Activated naive CD4-positive, alpha-beta T cell treated with anti-CD3 and anti-CD28 coated beads, Interleukin-2, amount 50 U/mL, for 72 hours (primary cell): ENCODE measurements at places on chromosomes 2 and 18.

DNA sequence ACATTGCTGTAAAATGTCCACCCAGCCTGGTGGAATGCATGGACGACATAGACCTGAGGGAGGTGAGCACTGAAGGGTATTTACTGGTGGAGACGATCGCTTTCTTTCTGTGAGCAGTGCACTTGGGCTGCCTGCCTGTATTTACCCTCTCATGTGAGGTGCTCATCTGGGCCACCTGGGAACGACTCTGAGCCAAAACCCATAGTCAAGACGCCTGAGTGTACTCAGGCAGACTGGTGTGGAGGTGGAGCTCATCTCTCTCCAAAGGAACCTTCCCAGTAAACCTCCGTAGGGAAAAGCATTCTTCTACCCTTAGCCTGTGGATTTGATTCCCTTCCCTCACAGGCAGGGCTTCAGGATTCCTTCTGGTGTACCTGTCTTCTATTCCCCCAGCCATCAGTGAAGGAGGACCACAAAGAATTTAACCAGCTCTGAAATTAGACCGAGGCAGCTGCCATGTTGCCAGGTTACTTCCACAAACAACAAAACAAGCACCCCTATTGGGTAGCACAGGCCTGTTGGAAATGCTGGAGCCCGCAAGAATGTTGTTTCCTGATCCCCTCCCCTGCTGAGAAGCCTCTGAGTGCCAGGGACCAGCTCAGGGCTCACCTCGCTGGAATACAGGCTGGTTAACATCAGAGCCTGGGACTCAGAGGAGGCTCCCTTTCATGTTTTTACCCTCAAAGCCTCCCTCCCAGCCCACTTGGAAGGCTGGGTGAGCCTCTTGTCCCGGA lies 47.5 kb upstream of the TXNDC2 start:
- DNase-seq = no peak

DNA sequence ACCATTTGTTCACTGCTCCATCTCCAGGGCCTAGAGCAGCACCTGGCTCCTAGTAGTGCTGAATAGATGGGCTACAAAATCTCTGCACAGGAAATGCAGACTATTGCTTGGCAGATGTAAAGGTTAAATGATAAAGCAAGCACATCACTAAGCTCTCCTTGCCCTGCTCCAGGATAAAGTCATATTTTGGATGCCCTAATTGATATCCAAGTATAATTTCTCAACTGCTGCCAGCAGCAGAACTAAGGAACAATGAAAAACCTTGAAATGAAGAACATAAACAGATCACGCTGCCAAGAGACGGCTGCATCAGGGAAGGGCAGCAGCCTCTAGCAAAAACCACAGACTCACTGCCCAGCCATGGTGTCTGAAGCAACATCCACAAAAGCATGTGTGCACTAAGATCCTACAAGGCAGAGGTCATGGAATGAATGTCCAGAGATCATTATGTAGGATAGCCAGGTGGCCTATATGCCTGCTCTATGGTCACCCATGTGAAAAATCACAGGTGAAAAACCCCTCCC lies 134.7 kb downstream of the TMEM163 start:
- DNase-seq = no peak

- DNase-seq = no peak
These were observed 95.3 kb upstream of the FAM110C start for GRCh38 chr2:141611-142010.

- DNase-seq = no peak
These were observed 156.2 kb upstream of the NABP1 start for GRCh38 chr2:191521608-191522208.

DNA sequence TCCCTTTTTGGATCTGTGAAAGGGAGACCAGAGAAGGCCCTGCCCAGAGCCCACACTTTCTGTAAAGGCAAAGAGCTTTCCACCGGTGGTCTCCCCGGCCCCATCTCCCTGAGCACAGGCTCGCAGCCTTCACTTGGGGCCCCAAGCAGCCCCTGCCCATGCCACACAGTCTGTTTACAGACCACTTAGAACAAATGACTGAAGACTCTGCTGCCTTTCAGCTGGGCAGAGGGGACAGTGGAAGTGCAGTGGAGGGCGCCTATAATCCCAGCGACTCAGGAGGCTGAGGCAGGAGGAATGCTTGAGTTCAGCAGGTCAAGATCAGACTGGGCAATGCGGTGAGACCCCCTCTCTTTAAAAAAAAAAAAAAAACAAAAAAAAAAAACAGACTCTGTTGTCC lies 28.9 kb downstream of the SERTAD2 start:
- no peak for DNase-seq

DNA sequence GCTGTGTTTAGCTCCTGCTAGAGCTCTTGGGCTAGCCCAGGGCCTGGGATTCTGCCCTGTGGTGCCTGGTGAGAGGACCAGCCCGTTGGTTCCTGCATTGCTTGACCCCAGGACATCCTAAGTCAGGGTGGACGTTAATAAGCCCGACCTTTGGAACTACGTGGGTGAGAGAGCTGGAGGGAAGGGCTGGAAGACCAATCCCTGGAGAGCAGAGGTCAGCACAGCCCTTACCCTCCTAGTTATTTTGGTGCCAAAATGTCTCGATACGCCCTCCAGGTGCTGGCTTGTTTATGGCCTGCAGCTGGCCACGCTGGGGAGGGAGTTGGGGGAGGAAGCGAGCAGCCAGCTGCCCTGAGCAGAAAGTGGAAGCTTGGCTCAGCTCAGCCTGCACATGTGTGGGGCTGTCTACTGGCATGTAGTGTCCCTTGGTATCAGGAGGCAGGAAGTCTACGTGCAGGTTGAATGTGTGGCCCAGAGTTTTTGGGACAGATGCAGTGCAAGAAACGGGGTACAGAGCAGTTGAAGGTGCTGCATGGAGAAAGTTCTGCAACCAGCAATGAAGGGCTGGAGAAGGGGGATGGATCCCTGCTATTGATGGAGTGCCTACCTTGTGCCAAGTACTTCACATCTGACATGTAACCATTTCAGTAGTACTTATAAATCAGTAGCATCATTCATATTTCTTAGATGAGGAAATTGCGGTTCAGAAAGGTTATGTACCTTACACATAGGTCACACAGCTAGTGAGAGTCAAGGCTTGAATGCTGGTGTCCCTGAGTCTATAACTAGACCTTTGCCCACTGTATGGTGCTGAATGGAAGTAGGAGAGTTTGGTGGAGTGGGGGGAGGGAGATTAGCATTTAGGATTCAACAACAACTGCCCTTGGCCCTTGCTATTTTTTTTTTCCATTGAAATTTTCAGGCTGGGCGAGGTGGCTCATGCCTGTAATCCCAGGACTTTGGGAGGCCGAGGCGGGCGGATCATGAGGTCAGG lies 5.0 kb upstream of the DGKD start:
- DNase-seq = no peak

GRCh38 chr2:73851274-73851673 lies 22.5 kb downstream of the STAMBP start:
- DNase-seq = no peak

DNA sequence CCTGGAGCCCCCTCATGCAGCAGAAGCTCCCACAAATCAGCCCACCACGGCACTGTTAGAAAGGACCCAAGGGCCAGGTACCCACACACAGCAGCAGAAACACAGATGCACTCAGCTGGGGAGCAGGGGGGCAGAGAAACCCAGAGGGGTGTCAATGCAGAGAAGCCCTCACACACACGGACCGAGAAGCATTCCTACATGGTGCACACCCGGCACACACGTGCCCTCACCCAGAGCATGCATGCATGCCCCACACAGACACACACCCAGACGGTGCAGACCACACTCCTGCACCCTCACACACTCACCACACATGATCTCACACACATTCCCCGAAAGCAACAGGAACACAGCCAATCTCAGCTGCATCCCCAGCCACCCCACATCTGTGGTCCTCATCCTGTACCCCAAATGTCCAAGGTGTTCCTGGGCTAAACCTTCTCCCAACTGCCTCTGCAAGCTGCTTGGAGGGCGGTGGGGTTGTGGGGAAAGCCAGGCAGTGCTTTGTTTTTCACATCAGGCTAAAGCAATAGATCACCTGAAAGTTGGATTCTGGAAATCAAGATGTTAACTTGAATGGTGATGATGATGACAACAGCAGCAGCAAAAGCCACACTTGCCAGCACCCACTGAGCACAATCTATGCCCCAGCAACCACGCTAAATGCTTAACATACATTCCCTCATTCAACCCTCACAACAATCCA lies 102.3 kb downstream of the ZFP36L2 start:
- DNase-seq = no peak

DNA sequence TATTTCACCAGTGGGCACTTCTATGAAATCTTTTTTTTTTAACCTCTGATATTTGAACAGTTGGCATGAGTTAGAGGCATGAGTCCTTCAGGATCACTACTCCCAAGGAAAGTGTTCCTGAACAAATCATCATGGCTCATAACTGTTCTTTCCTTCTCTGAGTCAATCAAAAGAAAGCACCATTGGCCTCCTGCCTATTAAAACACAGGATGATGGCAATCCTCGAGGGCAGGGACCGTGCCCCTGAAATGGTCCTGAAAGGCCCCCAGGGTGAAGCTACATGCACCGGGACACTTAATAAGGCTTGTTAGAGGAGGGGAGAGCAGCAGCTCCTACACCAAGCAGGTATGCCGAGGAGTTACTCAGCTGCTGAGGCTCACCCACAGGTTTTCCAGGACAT lies 43.5 kb downstream of the SLC14A2 start:
- DNase-seq = no peak

GRCh38 chr18:46224181-46224775 lies 120.1 kb downstream of the HAUS1 start:
- DNase-seq = no peak

DNA sequence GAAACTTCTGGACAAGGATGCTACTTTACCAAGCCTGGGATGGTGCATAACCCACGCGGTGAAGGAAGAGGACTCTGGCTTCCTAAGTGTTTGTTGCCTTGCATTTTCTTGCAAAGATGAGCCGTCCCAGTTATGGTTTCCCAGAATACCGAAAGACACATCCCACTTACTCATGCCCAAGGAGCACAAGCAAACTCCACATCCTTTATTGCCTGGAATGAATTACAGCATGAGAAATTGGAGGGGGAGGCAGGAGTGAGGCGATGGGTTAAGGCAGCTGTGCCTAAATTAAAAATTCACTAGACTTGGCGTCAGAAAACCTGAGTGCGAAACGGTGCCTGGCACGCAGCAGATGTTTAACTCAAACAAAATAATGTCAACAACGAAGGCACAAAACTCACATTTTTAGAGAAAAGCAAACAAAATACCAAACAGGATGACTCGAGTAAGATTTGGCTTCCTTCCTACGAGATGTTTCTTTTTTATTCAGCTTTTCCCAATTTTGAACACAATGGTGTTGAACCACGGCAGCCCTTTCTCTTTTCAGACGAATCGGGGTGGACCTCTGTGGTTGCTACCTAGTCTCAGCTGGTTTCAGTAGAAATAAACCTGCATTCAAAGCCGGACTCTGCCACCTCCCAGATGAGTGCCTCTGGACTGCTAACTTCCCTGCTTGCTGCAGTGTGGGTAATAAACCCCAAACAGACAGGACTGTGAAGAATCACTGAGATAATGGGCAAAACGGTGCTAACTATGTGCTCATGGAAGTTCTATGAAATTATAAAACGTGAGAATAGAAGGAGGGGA lies 100.3 kb upstream of the NCK2 start:
- DNase-seq = no peak

- DNase-seq = no peak
These were observed 278.0 kb upstream of the DSEL start for GRCh38 chr18:67794521-67794920.

GRCh38 chr2:10045561-10046355 lies 2.4 kb downstream of the KLF11 start:
- DNase-seq = no peak

- no peak for DNase-seq
These were observed 64.7 kb upstream of the ASAP2 start for GRCh38 chr2:9141706-9142460.

GRCh38 chr2:183069174-183069573 lies 9.4 kb upstream of the DUSP19 start:
- DNase-seq = no peak
